ENCODE measurements at places on chromosomes 4 and X.

GRCh38 chrX:119502727-119503483 lies 34.7 kb downstream of the SLC25A5 start:
- DNase-seq, result no peak

DNA sequence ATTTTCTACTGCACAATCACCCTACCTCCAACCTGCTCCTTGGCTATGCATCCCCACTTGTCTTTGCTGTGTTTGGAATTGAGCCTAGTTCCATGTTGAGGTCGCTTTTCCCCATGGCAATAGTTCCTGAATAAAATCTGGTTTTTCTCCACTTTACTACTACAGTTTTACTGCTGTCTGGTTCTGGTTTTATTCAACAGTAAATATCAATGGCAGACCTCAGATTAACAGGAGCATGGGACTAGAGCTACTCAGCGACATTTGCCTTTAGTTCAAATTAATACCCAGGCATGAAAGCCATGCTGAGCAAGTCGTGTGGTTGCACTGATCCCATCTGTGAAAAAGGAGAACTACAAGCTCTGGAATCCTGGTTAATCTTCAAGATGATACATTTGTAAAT lies 460.3 kb downstream of the GRXCR1 start:
- DNase-seq, result no peak

DNA sequence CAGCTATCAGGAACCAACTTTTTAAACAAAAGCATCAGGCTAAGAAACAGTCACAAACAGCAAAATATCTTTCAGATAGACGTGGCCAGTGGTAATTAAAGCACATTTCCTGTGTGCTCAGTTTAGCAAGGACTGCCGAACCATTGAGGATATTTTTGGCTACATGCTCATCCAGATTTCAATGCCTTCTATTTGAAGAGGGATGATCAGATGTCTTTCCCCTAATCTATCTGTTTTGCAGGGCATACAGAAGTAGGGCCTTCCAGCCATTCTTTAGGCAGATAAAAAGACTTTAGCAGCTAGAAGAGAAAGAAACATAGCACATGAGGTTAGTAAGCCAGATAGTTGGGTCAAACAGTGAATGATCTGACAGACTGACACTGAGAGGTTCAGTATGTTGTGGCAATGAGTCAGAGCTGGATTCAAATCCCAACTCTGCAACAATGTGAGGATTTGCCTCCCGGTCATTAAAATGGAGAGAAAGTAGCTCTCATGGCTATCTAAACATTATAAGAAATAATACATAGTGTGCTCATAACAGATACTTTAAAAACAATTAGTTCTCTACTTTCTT lies 100.0 kb upstream of the PRKG2 start:
- DNase-seq, result no peak

DNA sequence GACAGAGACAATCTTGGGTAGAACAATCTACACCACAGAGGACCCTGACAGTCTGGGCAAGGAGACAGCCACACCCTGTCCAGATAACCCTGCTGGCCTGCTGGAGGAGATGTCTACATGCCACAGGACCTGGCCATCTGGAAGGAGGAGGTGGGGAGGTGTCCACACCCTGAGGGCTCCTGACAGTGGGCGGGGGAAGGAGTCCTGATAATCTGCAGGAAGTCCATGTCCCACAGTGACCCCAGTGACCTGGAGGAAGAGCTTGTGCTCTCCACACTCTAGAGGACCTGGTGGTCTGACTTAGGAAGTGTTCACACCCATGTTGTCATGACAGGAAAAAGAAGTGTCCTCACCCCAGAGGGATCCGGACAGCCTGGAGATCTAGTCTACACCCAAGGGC lies 5.5 kb downstream of the SUV39H1 start:
- no peak for DNase-seq

DNA sequence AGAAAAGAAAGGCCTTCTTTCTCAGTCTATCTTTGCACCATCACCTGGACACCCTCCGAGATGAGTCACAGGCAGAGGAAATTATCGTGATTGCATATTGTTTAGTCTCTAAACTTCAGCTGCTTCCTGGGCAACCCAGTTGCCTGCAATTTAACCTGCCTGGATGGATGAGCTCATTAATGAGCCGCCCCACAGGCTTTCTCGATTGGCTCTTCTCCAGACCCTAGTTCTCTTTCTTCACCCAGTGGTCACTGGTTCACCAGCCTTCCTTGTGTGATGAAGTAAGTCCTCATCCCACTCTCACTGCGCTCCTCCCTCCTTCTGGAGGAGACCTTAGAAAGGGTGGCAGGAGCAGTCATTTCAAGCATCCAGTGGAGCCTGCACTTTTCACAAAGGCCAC lies 94.4 kb downstream of the SOWAHB start:
- no peak for DNase-seq

DNA sequence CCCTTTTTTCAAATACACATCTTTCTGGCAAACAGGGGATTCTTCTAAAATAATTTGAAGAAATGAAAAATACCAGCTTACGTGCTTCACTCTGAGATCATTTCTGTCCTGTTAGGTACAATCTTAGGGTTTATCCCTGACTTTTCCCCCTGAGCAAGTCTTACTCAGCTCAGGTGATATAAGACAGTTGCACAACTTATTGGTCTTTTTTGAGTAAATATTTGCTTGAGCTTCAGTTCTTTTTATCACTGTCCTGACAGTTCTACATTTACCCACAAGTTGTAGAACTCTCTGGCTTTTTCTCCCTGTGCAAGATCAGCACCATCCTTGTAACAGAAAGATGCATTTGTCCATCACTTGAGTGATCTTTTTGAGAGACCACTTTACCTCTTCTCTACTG lies 84.9 kb downstream of the MID1IP1 start:
- DNase-seq, result no peak

GRCh38 chr4:55721651-55722050 lies 85.6 kb upstream of the NMU start:
- DNase-seq, result no peak

- DNase-seq, result no peak
Measured at GRCh38 chrX:111886678-111887077, 10.7 kb downstream of the TRPC5OS start.

GRCh38 chr4:41734371-41734770 lies 14.2 kb downstream of the PHOX2B start:
- DNase-seq, result no peak

DNA sequence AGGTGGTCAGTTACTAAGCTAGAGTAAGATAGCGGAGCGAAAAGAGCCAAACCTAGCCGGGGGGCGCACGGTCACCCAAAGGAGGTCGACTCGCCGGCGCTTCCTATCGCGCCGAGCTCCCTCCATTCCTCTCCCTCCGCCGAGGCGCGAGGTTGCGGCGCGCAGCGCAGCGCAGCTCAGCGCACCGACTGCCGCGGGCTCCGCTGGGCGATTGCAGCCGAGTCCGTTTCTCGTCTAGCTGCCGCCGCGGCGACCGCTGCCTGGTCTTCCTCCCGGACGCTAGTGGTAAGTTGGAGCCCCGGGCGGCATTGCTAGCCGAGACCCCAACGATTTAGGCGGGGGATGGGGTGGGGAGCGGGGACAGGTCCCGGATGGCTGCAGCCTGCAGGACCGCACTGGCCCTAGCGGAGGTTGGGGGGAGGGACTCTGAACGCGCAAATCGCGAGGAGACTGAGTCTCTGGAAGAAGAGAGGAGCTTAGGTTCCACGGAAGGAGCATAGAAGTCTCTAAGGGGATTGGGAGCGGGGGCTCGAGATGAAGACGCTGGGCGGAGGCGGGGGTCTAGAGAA lies 573 bp downstream of the HTR2C start:
- no peak for DNase-seq

- DNase-seq, result no peak
Measured at GRCh38 chrX:3577551-3577950, 135.9 kb downstream of the PRKX start.

DNA sequence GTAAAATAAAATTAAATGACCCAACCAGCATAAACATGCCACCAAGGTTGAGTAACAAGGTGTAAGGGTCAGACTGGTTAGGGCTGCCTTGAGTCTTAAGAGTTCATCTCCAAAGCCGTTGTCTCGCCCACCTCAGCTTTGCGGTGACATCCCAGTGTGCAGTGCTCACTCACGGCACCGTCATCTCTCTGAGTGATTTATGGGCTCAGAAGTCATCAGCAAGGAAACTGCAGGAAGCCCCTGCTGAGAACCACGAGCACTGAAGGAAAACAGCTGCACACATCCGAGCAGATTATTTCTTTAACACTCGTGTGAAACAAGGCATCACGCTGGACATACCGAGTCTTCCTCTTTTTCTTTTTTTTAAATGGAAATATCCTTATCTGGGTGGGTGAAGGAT lies 411.1 kb downstream of the TRIML1 start:
- DNase-seq, result no peak

- DNase-seq, result no peak
Measured at GRCh38 chr4:101008503-101008902, 338.8 kb downstream of the PPP3CA start.
